ENCODE measurements at places on chromosomes 6 and 20.

DNA sequence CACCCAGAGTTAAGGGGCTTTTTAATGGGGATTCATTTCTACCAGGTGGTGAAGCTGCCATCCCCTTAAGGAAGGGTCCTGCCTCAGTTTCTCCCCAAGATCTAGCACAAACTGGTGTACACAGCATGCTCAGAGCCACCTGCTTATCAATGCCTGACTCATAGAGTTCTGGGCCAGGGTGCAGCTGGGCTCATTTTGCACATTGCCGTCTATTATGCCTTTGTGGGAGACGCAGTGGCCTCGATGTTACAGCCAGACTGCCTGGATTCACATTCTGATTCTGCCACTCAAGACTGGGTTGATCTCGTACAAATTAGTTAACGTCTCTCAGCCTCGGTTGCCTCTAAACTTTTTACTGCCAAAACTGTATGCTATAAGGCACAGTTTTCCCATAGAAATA, 365.7 kb downstream of the ZFAND3 start:
- no peak for DNase-seq

- no peak for DNase-seq
Measured at GRCh38 chr6:22372922-22373321, 76.1 kb upstream of the PRL start.

DNA sequence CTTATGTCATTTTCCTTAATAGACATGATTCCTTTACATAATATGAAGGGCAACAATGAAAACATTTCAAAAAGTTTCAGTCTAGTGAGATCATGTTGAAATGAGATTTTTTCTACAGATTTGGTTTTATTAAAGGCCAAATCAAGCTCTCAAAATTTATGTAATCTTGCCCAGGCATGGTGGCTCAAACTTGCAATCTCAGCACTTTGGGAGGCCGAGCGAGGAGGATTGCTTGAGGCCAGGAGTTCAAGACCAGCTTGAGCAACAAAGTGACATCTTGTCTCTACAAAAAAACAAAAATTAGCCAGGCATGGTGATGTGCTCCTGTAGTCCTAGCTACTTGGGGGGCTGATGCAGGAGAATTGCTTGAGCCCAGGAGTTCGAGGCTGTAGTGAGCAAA, 50.8 kb downstream of the LRP11 start:
- DNase-seq = no peak

DNA sequence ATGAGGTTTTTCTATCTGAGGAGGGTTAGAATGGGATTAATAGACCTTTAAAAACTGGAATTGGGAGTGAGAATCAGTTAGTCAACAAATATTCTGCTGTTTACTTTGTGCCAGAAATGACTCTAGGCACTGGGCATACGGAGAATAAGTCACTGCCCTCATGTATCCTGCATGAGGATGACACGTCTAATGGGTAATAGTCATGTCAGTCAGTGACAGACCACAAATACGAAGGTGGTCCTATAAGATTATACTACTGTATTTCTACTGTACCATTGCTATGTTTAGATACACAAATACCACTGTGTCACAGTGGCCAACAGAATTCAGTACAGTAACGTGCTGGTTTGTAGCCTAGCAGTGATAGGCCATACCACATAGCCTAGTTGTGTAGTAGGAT, 30.7 kb downstream of the ZFAND3 start:
- no peak for DNase-seq

- no peak for DNase-seq
Measured at GRCh38 chr6:128731249-128732165, 151.4 kb upstream of the LAMA2 start.
